Ureter (tissue), 1 donor: ENCODE measurements at places on chromosomes 4 and X. TPM values are rescaled to one million over a fixed set of nuclear protein-coding genes. Genes with fewer than 3 reads are reported as not detected.

Gene TMEM192
- 23.1 TPM for total RNA-seq

Gene MAGEA11
- 0.10 TPM for total RNA-seq

Gene UGT8
- 2.2 TPM for total RNA-seq

Gene STPG2
- 1.4 TPM for total RNA-seq

Gene ETDB
- total RNA-seq = not detected

Gene BCORL1
- total RNA-seq = 12.6 TPM

Gene SHOX
- not detected for total RNA-seq

Gene AMOT
- 27.5 TPM for total RNA-seq

Gene TMEM165
- total RNA-seq = 188 TPM

Gene SCML2
- 1.2 TPM for total RNA-seq

Gene TCEAL9
- 52.1 TPM for total RNA-seq

Gene H2BW2
- total RNA-seq = 0.26 TPM

GRCh38 chr4:67499799-67500198 lies 45.5 kb downstream of the CENPC start:
- DNase-seq = no peak

DNA sequence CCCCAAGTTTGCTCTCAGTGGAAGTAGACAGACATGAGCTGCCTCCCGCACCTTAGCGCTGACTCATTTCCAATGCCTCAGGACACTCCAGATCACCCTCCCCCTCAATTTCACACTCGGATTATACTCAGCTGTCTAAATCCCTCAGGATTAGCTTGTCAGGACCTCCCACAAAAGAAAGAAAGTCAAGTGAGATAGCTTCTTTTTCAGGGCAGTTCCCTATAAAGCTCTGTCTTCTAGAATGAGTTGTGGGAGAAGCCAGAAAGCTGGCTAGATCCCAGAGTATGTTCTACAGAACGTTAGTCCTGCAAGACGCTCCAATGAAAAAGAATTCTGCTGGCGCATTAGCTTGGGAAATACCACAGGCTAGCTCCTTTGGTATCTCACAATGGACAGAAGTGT lies 51.2 kb upstream of the MTNR1A start:
- no peak for DNase-seq

GRCh38 chr4:59039046-59039445 lies 1928.9 kb upstream of the IGFBP7 start:
- DNase-seq = no peak

DNA sequence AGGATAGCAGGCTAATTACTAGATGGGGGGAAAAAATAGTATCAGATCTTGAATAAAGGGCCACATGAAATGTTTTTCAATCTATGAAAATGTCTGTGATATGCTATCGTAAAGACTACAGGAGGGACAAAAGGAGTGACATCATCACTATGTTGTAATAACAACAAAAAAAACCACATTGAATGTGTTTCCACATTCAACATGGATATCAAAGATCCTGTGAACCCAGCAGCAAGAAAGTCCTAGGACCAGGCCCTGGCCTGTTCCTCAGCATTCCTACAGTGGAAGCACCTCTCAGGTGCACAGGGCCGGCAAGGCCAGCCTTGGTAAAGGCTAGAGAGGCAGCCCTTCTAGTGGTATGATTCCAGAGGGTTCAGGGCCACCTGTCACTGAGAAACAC lies 118.3 kb downstream of the RELL1 start:
- no peak for DNase-seq

- no peak for DNase-seq
Measured at GRCh38 chr4:129603241-129603931, 507.4 kb downstream of the C4orf33 start.

DNA sequence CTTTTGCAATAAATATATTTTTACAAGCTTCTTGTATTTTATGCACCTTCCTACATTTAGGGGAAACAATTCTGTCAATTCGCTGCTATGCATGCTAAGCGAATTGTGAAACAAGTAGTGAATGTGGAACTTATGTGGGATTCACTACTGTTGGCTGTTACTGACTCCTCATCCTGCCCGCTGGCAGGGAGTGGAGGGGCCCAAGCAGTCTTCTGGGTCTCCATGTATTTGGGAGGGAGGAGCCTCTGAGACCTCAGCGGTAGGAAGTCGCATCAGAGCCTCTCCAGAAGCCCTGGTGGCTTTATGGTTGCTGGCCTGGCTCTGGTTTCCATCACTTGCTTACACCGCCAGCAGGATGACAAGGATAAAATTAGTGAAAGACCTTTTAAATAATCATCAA lies 3.7 kb upstream of the SETD7 start:
- peak; percentile 28 for DNase-seq

DNA sequence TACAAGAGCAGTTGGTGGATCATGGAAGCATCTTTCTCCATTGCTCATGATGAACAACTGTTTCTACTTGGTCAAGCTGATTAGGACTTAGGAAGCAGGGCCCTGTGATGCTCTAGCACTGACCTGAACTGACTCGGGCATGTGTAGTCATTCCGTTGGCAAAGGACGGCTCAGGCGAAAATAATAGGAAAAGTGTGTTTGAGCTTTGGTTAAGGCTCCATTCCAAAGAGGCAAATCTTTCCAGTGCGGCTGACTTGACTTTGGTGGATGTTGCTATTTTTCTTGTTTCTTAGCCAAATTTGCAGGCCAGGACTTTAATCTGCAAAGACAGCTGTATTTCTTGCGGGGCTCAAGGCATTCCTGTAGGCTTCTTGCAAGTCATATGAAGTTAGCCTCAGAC lies 39.5 kb downstream of the ZNF518B start:
- DNase-seq = no peak

GRCh38 chr4:18689308-18690115 lies 668.0 kb upstream of the LCORL start:
- peak; percentile 68 for DNase-seq

- DNase-seq = no peak
Measured at GRCh38 chr4:3613967-3614730, 81.9 kb upstream of the LRPAP1 start.

GRCh38 chrX:42546800-42547199 lies 231.2 kb downstream of the PPP1R2C start:
- DNase-seq = no peak

- no peak for DNase-seq
Measured at GRCh38 chrX:42869659-42870476, 91.9 kb upstream of the PPP1R2C start.

DNA sequence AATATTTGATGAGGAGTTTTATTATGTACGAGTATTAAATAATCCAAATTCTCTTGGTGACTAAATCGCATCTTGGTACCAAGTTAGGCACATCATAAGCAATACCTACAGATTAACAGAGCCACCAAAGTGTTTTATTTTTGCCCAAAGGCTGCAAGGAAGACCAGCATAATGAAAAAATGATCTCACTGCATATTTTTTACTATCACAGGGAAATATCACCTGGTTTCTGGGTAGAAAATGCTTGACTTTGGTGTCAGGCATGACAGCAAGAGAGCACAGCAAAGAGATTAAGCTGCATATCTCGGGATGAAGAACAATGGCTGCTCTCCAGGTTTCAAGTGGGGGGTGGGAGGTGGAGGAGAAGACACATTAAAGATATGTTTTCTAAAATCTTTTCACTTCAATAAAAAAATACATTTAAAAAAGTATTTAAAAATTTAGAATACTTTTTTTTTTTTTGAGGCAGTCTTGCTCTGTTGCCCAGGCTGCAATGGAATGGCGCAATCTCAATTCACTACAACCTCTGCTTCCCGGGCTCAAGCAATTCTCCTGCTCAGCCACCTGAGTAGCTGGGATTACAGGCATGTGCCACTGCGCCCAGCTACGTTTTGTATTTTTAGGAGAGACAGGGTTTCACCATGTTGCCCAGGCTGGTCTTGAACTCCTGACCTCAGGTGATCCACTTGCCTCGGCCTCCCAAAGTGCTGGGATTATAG lies 86.1 kb downstream of the FRYL start:
- no peak for DNase-seq

DNA sequence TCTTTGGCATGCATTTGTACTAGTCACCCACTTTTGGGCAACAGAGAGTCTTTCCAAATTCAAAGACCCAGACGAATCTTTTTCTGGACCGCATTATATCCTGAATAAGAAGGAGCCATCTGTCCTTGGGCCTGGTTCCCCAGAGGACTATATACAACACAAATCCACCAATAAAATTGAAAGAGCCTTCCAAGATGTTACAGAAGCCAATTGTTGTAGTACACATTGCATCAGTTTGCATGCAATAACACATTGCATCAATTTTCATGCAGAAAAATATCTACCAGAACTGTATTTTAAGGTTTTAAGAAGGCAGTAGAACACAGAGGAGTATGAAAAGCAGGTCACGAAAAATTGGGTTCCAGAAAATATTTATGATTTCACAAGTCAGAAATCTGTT lies 203.2 kb downstream of the HTR2C start:
- DNase-seq = no peak

DNA sequence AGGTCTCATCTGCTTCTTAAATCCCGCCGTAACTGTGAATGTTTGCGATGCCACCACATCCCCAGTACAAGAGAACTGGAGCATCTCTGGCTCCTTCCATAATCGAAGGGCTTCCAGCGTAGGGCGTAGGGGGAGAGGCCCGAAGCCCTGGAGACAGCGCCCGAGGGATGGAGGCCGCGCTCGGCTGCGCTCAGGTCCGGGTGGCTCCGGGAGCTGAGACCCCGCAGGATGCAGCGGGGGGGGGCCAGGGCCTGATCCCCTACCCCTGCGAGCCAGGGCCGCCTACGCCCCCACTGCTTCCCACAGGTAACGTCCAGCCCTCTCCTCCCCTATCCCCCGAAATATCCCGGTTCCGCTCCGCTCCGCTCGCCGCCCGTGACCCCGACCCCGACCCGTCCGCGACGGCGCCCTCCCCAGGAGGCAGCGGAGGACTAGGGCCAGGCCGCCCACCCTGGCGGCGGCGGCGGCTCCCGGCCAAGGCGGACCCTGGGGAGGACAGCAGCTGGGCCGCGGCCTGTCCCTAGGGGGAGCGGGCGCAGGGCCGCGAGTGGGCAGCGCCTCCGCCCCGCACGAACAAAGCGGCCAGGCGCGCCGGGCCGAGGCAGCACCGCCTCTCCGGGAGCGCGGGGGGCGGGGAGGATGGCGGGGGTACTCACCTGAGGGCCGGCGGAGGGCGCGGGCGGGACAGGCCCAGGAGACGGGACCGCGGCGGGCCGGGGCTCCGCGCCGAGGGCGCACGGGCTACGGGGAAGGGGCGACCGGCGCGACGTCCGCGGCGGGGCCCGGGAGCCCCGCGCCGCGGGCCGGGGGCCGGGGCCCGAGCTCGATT lies 723 bp downstream of the WDFY3 start:
- DNase-seq = peak; percentile 47

GRCh38 chrX:13717700-13718472 lies 16.5 kb downstream of the TRAPPC2 start:
- no peak for DNase-seq

DNA sequence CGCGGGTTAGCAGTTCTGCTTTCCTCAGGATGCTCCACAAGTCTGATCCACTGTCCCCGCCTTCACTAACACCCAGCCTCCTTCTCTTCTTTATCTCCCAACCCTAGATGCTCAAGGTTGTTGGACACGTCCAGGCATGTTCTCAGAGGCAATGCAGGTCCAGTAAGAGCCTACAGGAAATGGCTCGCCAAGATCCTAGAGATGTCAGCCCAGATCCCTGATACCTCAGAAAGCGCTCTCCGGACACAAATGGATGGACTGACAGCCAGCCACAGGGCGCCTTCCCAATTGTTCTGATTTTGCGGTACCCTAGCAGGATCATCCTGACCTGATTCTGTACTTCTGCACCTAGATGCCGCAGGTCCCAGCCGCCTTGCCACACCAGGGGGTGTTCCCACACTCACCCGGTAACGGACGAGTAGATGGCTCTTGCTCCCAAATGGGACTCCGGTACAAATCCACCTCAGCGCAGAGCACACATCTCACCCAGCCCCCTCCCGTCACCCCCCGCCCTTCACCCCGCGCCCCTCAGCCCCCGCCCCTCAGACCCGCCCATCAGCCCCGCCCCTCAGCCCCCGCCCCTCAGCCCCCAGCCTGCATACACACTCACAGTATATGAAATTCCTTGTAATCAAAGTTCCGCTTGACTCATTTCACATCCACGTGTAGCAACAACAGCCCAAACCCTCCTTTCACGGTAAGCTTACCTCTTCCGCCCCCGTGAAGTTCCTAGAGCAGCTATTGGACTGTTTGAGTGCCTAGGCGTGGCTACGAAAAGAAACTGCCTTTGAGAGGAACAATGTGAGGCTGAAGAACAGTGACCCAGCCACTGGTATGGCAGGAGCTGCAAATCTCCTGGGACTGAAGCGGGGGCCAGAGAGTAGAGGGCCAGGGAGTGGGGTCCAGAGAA lies at the start of gene EDA2R:
Gene EDA2R (minus strand): TSS at position 488 of the 910 bp plus-strand sequence. CDS start 23,058 bp downstream, outside the sequence.
- peak; percentile 52 for DNase-seq
